Activated CD4-positive, alpha-beta memory T cell treated with anti-CD3 and anti-CD28 coated beads for 36 hours (primary cell): ENCODE measurements at places on chromosomes 12 and 14.

DNA sequence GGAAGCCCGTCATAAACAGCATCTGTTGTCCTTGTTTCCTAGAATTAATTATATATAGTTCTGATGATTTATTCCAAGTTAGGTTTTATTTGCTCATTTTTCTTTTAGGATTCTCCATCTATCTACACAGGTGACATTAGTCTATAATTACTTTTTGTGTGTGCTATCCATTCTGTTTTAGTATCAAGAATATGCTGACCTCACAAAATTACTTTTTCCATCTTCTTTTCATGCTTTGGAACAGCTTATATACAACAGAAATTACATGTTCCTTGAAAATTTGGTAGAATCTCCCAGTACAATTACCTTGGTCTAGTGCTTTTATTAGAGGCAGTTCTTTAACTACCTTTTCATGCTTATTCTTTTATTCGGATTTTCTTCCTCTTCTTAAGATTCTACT is 54.3 kb upstream of the CATSPERB start:
- no peak for DNase-seq

DNA sequence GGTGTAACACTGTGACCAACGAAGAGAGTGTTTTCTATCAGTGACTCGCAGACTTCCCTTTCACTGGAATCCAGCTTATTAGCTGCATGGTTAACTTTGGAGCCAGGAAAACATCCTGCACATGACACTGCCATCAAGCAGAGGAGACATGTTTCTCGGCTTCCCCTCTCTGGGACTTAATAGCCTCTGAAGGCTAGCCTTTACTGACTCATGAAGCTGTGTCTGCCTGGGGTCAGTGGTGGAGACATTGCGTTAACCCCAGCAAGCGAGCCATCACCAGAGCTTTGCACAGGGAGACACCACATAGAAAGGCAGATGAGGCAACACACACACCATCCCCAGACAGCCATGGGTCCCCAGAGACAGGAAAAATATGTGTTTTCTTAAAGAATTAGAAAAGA is 126.9 kb upstream of the PRICKLE1 start:
- DNase-seq: no peak

GRCh38 chr14:95228240-95228639 is 70.9 kb upstream of the DICER1 start:
- no peak for DNase-seq

DNA sequence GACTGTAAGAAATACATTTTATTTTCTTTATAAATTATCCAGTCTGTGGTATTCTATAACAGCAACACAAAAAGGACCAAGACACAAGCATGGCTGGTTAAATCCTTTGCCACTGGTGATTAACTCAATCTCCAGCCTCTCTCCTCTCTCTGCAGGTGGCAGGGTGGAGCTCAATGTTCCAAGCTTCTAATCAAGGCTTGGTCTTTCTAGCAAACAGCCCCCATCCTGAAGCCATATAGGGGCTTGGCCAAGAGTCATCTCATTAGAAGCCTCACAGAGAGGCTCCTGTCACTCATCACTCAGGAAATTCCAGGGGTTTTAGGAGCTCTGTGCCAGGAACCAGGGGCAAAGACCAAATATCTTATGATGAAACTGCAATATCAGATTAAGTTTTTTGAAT is 12.0 kb downstream of the C12orf75 start:
- DNase-seq: no peak

- DNase-seq: no peak
Observed at GRCh38 chr14:89466944-89467343, 49.9 kb upstream of the FOXN3 start.
